ENCODE measurements at places on chromosomes 16 and 17.

DNA sequence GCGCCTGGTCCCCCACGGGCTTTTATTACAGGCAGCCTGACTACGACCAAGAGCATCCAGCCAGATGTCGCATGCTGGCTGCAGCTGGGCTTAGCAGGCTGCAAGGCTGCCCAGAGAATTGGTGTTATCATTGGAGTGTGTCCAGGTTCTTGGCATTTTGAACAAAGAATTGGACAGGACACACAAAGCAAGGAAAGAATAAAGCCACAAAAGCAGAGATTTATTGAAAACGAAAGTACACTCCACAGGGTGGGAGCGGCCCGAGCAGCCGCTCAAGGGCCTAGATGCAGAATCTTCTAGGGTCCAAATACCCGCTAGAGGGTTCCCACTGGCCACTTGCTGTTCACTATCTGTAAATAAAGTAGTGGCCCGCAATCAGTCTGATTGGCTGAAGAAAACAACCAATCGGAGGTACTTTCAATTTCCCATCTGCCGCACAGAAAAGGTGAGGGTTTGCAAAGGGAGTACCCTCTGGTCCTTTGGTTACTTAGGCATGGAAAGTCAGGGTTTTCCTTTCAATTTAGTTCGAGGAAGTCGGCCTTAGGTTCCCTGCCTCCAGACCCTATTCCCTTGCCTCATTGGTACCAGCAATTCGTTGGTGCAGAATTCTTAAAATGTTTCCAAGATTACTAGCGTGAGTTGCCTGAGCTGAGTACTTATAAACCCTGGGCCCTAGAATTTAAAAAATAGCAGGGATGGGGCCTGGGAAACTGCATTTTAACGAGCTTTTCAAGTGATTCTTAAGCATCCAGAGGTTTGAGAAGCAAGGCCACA is 38.5 kb upstream of the CNEP1R1 start:
- no peak for DNase-seq

- no peak for DNase-seq
Observed at GRCh38 chr16:78277321-78278055, 178.0 kb downstream of the WWOX start.

DNA sequence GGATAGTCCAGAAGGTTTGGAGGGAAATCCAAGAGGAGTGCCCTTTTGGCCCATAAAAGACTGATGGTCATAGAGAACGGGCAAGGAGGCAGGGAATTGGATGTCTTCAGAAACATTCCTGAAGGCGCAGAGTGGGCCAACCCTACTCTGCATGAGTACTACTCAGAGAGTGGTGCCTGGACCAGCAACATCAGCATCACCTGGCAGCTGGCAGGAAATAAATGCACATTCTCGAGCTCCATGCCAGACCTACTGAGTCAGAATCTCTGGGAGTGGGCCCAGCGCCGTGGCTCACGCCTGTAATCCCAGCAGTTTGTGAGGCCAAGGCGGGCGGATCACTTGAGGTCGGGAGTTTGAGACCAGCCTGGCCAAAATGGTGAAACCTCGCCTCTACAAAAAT is 27.1 kb upstream of the SLC39A11 start:
- DNase-seq: no peak

GRCh38 chr17:70173681-70174080 is 4.3 kb downstream of the KCNJ2 start:
- DNase-seq: no peak

- peak; percentile 69 for DNase-seq
Observed at GRCh38 chr17:77424585-77425344, 284.0 kb downstream of the SEC14L1 start.

GRCh38 chr17:5120036-5120435 is 4.2 kb downstream of the USP6 start:
- no peak for DNase-seq

- DNase-seq: no peak
Observed at GRCh38 chr16:66474750-66475199, 47.7 kb downstream of the BEAN1 start.

Measured in ecto neural progenitor cell (in vitro differentiated cells).